ENCODE measurements at places on chromosomes 1 and 21. TPM values are rescaled to one million over a fixed set of nuclear protein-coding genes. Genes with fewer than 3 reads are reported as not detected.

C1orf210 gene
- not detected for polyA plus RNA-seq

CLCA2 gene
- polyA plus RNA-seq = not detected

DNA sequence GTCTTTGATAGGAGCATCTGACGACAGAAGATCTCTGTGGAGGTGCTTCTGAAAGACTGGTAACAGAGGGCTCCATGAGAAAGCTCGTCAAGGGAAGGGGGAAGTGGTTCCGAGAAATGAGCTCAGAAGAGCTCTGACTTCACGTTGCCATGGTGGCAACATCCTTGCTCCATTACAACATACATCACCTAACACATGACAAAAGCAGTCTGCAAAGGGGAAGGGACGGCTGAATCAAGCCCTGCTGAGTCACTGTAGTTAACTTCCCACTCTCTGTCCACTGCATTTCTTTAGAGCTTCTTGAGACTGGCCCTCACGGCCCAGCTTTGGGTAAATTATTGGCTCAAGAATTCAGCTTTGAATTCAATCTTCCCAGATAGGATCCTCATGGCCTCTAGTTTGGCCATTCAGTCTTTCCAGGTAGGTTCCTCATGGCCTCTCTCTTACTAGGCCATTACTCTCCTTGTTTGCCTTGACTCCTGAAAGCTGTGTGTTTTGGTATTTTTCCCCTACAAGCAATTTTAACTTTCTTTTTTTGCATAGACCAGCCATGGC is 88.0 kb upstream of the ZNF648 start:
- DNase-seq = no peak
- no peaks in the 10 kb centered on the region for H3K36me3 ChIP-seq
- no peaks in the 10 kb centered on the region for H3K27me3 ChIP-seq
- H3K4me1 ChIP-seq = no peaks in the 10 kb centered on the region

- H3K36me3 ChIP-seq = no peaks in the 10 kb centered on the region
- H3K27ac ChIP-seq = no peak overlapping the region
- H3K27me3 ChIP-seq = peaks cover 5% of the 10 kb centered on the region
- DNase-seq = no peak
- H3K4me3 ChIP-seq = no peak overlapping the region
Observed at GRCh38 chr1:228374711-228375577, 31.7 kb downstream of the TRIM11 start.

All from naive B cell (primary cell).